SW 1271 (cell line): ENCODE measurements at places on chromosomes 3 and 15.

DNA sequence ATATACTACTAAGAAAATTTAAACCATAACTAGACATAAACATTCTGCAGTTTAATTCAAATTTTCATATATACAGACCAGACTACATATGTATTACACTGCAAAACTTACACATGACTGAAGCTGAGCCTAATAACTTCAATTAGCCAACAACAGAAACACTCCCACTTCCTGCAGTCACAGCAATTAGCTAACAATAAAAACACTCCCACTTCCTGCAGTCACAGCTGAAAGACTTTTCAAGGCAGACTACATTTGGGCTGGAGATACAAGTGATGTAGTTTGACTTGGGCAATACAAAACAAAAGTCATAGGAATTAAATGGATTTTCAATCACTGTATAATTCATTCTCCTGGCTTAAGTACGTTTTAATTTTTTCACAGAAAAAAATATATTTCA is 10.3 kb downstream of the TM2D3 start:
- DNase-seq, result no peak

- DNase-seq, result no peak
Measured at GRCh38 chr15:65081270-65081669, 4.7 kb downstream of the KBTBD13 start.

DNA sequence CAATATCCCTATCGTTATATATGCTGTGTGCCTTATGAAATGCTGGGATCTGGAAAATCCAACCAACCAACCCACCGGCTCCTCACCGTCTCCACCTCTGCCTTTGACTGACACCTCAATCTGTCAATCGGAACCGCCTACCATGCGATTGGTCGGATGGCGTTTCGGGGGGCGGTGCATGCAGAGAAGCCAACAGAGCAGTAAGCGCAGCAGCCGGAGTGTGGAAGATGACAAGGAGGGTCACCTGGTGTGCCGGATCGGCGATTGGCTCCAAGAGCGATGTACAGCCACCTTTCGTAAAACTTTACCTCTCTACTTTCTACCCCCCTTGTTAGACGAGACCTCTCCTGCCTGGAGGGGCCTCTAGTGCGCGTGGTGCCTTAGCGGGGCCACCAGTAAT is 6.3 kb downstream of the CLK3 start:
- no peak for DNase-seq

GRCh38 chr3:183644244-183644643 is 8.8 kb downstream of the KLHL24 start:
- DNase-seq, result no peak

DNA sequence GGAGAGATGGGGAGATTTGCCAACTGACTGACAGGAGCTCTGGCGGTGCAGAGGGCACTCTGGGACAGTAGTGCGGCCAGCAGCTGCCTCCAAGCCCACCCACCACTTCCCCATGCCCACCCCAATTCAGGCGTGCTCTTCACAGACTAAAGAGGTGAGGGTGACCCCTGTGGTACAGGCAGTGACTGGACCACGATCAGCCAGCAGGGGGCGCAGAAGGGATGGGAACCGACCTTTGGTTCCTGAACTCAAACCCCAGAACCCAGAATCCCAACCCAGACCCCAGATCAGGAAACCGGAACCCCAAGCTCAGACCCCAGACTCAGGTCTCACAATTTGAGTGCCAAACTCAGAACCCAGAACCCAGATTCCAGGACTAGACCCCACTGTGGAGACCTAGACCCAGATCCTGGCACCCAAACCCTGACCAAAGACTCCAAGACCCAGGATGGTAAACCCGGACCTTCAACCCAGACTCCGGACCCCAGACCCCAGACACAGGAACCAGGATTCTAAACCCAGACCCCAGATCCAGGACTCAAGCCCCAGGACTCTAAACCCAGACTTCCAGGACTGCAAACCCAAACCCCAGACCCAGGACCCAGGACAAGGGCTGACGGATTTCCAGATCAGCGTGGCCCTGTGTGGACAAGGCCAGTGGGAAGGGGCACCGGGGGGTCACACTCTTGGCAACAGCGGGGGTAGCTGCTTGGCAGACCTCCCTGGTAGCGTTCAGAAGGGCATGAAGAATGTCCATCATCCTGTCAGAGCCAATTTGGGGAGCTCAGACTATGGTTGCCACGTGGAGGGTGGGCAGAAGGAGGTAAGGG is 3.7 kb upstream of the MYL3 start:
- no peak for DNase-seq

- DNase-seq, result no peak
Measured at GRCh38 chr15:29853211-29853987, 31.1 kb upstream of the TJP1 start.

GRCh38 chr15:87631093-87631492 is 625.4 kb downstream of the NTRK3 start:
- DNase-seq, result no peak

DNA sequence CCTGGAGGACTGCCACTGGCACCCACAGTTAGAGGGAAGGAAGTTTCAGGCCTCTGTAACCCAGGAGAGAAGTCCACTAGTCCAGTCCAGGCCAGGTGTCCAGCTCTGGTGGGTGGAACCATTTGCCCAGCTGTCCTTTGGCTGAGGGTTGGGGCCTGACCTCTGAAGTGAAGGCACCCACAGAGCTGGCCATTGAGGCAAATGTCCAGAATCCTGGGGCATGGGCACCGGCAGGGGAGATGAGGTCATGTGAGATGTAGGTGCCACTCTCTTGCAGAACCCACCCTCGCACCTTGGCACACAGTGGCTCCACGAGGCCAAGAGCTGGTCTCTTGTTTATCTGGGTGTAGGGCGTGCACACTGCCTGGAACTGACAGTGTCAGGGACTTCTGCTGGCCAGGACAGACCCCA is 162.8 kb downstream of the SMAD6 start:
- DNase-seq, result no peak

DNA sequence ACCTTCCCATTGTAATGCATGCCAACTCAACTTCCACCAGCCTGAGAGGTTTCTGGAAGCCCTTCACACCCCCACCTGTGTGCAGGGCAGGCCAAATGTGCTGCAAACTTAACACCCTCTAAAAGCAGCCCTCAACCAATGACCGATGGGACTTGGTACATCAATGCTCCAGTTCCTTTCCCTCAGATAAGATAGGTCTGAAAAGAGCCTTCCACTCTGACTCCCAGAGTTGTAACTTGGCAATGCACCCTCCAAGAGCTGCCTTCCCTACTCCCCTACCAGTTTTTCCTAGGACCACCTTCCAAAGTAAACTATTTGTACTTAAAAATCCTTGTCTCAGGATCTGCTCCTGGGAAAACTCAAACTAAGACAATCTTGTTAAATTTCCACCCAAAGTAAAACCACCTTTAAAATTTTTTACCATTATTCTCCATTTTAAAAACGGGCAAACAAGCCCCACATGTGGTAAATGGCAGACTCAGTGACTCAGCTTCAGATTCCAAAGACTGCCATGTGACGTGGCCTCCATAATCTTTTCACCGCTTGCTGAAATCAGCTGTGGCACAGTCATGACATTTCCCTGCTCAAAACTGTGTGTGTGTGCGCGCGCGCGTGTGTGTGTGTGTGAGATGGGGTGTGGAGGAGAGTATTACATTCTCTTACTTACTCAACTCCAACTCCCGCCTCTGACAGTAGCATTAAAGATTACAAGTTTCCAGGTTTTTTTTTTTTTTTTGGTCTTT is 17.2 kb downstream of the RASGRP1 start:
- no peak for DNase-seq
